ENCODE measurements at places on chromosomes 1 and 21. TPM values are rescaled to one million over a fixed set of nuclear protein-coding genes. Genes with fewer than 3 reads are reported as not detected.

Gene TRABD2B
- polyA plus RNA-seq, result 0.16 TPM

Gene KRTAP19-3
- polyA plus RNA-seq, result not detected

Gene FCER1G
- polyA plus RNA-seq, result 0.62 TPM

Gene RUNX1
- 91.0 TPM for polyA plus RNA-seq

Gene WLS
- polyA plus RNA-seq, result 59.5 TPM

Gene PGBD5
- polyA plus RNA-seq, result 2.1 TPM

Gene NUP210L
- not detected for polyA plus RNA-seq
